ENCODE measurements at places on chromosomes 3 and 15.

DNA sequence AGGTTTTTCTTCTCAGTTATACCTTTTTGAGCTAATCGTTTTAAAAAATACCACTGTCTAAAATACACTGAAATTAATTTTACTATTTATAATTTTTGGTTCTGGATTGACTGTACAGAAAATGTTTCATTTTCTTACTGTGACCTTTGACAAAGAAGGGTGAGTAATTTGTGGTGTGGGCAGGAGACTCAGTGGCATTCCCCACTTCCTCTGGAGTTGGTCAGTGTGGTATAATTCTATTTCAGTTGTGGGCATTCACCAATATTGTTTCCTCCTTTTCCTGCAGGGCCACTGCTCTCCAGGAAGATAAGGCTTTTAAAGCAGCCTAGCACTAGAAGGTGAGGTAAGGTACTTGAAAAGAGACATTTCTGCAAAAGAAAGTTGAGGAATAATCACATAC lies 6.5 kb downstream of the DAG1 start:
- peak; percentile 28 for DNase-seq

DNA sequence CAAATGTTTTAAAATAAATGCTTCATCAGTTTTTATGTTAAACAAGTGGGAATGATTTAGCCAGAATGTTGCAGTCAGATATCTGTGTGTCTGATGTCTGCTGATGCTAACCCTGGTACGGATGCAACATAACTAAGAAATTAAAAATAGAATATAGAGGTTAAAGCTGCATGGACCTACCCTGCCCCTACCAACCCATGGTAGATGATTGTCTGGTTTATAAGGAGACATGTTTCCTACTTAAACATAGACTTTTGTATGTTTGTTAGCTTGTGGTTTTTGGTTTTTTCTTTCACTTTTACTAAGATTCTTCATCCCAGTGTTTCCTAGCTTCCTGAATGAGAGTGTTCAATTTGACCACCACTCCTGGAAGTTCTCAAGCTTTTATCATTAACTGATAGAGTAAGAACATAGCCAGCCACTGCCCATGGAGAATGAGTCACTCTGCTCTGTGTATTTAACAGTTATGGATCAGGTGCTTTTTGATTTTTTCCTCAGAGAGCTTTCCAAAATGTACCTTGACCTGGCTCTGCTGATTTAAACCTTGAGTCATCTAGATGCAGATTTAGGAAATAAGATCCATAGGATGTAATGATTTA lies 70.7 kb upstream of the VEPH1 start:
- peak; percentile 41 for DNase-seq

DNA sequence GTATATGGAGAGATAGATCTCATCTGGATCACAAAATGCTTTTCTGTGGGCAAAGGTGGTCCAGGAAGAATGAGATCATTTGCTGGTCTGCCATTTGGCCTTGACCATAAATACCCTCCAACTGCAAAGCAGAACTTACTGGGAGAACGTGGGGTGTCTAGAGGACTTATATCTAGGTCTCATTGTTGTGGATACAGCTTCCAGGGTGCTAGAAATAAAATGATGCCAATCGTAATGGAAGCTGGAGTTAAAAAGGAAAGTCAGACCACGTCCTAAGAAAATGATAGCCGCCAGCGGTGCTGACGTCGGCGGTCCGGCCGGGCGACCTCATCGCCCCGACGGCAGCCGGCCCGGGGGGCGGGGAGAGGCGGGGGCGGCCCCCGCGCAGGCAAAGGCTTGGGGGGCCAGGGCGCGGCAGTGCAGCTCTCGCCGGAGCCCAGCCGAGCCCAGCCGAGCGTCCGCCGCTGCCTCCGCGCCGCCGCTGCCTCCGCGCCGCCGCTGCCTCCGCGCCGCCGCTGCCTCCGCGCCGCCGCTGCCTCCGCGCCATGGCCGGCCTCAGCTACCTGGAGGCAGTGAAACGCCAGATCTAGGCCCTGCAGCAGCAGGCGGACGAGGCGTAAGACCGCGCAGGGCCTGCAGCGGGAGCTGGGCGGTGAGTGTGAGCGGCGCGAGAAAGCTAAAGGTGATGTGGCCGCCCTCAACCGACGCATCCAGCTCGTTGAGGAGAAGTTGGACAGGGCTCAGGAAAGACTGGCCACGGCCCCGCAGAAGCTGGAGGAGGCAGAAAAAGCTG lies 89.5 kb downstream of the EOMES start:
- peak; percentile 77 for DNase-seq

DNA sequence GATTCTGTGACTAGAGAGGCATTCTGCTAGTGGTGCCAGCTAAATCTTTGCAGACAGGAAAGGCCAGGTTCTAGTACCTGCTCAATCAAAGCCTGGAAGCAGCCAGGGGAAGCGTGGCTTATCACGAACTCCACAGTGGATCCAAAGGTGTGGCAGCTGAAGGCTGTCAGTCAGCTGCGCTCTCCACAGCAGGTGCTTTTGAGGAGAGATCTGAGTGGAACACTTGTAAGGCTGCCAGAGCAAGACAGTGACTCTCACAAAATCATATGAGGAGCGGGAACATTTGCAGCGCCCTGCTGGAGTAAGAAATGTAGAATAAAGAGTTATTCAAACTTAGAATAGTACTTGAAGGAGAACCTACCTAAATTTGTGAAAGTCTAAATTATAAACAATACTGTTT lies 5.0 kb upstream of the DPH6 start:
- no peak for DNase-seq

DNA sequence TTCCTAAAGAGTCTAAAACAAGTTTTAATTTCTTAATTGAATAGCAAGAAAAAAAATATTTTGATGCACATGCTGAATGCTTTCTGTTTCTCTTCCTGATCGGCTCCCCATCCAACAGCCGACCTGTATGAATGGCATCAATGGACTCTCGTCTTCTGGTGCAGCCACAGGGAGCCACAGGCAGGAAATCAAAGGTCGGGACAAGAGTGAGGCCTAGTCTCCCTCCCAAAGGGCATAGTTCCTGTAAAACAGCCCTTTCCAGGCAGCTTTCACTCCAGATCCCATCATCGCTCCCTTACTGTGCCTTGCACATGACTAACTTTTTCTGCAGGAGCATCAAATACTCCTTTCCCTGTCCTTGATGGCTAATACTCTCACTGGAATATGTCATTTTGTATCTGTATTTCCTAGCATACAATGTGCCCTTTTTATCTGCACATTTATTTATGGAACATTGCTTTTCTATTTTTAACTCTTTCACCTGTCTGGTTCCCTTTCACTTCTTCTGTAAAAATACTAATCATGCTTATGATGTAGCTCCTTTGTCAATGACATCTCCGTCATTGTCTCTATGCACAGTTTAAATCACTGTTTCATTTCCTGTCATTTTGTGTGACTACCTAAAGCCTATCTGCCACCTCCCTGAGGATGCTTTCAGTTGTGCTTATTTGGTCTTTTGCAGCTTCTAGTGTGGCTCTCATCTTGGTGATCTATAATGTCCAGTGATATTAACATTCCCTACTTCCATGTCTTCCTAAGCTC lies 326.2 kb downstream of the CTNNB1 start:
- no peak for DNase-seq

DNA sequence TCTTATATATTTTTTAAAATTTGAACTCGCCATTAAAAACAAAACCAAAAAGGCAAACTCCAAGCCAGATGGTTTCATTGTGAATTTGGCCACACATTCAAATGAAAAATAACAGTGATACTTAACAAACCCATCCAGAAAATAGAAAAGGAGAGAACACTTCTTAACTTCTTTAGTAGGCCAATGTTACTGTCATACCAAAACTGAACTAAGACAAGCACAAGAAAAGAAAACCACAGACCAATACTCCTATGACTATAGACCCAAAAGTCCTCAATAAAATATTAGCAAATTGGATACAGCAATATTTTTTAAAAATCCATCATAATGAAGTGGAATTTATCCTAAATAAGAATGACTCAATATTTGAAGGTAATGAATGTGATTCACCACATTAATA lies 73.5 kb upstream of the ALDH1A3 start:
- DNase-seq: no peak

DNA sequence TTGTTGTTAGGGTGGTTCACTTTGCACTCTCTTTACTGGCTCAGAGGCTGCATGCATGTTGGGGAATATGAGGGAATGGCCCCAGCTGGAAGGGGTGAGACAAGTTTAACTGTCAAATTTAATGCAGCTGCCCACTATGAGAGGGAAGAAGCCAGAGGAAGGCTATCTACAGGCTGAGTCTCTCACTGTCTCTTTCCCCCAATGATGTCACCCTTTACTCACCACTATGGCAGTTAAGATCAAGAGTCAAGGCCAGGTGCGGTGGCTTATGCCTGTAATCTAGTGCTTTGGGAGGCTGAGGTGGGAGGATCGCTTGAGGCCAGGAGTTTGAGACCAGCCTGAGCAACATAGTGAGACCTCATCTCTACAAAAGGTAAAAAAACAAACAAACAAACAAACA lies 12.2 kb upstream of the RBMS3 start:
- no peak for DNase-seq

DNA sequence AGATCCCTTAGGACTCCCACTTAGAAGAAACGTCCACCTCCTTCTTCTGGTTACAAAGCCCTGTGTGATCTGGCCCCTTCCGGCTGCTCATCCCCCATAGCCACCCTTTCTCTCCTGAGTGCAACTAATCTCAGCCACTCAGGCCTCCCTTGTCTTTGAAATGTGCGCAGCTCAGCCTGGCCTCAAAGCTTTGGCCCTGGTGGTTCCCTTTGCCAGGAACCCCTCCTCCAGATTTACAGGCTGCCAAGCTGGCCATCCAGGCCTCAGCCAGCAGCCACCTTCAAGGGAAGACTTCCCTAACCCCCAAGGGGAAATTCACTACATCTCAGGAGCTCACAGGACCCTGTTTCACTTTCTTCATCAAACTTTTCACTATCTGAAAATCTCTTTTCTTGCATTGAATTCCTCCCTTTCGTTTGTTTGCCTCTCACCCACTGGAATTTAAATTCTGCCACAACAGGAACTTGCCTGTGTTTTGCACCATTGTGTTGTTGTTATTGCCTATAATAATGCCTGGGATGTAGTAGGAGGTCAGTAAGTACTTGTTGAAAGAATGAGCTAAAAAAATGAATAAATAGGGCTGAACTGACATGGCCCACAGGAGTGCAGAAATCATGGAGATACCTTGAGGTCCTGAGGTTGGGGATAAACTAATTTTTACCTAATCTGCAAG lies 109.5 kb upstream of the PFN2 start:
- DNase-seq: peak; percentile 40

GRCh38 chr3:44117239-44117638 lies 124.4 kb upstream of the TOPAZ1 start:
- DNase-seq: no peak

- no peak for DNase-seq
These were observed 158.0 kb upstream of the TMC3 start for GRCh38 chr15:81532001-81532400.

DNA sequence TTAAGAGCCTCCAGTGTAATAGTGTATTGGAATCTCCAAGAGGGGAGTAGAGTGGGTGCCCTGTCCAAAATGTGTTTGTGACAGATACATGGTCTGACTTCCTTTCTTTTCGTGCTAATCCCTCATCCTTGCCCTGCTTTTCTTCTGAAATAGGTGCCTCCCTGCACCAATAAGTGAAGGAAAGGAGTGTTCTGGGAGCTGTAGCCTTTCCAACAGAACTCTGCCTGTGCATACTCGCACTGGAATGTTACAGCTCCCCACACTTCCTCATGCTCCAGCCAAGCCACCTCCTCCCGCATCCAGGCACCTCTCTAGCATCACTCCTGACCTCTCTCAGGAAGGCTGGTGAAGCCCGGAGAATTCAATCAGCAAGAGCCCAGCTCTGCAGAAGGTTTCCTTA lies 478.0 kb downstream of the GABRG3 start:
- DNase-seq: peak; percentile 77

- peak; percentile 97 for DNase-seq
These were observed 22.1 kb downstream of the CDIN1 start for GRCh38 chr15:36601497-36601932.

- no peak for DNase-seq
These were observed 142.8 kb downstream of the CNTN6 start for GRCh38 chr3:1235526-1236120.

- no peak for DNase-seq
These were observed 41.9 kb downstream of the SMAD6 start for GRCh38 chr15:66743703-66744536.

GRCh38 chr15:73284090-73284716 lies 84.6 kb downstream of the HCN4 start:
- peak; percentile 54 for DNase-seq

- peak; percentile 70 for DNase-seq
These were observed 45.1 kb downstream of the EFCAB12 start for GRCh38 chr3:129383292-129383860.

- DNase-seq: no peak
These were observed 128.1 kb upstream of the RASGRP1 start for GRCh38 chr15:38692789-38693062.

DNA sequence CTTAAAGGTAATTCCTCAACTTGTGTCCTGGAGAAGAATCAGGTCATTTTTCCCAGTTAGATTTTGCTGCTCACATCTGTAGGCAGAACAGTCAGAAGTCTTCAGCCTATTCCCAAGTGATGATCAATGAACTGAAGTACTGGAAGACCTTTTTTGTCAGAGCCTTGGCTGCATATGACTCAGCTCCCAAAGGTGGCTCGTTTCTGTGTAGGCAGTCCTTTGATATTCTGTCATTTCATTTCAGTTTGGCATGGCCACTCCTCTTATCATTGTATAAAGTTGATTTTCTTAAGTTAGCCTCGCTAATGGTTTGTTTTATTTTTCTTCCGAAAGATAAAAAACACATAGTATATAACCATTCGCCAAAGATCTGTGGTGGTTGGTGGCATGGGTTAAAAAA lies 90.7 kb downstream of the KLHL25 start:
- DNase-seq: no peak

- DNase-seq: peak; percentile 96
These were observed 41.0 kb downstream of the FLNB start for GRCh38 chr3:58049143-58049785.

DNA sequence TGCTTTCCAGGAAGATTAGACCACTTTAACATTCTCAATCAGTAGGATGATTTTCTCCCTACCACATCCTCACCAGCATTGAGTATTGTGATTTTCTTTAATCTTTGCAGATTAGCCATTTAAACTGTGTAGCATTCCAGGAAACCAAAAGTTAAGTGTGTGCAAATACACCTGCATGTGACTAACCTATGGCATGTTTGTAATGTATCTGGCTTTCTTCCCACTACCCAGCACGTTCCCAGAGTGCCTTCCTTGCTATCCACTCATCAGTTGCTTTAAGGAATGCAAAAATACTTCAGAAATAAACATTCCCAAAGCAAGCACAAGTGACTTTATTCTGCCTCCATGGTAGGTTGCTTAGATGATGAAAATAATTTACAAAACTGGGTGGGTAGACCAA lies 74.2 kb downstream of the ATG7 start:
- no peak for DNase-seq

DNA sequence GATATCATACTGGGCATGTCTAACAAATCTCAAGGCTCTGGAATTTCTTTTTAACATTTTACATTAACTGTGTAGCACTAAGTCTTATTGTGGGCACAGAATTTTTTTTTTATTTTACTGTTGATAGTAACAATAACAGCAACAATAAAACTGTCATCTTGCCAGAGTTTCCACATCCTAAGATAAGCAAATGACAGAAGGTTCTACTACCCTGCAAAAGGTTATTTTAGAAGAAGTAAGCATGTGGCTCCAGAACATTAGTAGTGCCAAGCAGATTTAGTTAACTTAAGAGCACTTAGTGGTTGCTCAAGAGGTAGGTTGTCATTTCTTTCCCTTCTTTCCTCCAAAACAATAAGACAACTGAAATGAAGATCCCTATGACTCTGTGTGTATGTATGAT lies 743.0 kb upstream of the CBLB start:
- no peak for DNase-seq

GRCh38 chr3:100209948-100210771 lies 50.6 kb upstream of the TBC1D23 start:
- DNase-seq: peak; percentile 19
